ENCODE measurements at places on chromosomes 3 and 15. TPM values are rescaled to one million over a fixed set of nuclear protein-coding genes. Genes with fewer than 3 reads are reported as not detected.
A peak's percentile ranks its signal among the peaks of the same experiment; 100 is the strongest.

- H3K4me1 ChIP-seq = peaks cover 21% of the 10 kb centered on the region
- H3K36me3 ChIP-seq = no peaks in the 10 kb centered on the region
- no peak overlapping the region for H3K27ac ChIP-seq
- H3K4me3 ChIP-seq = no peak overlapping the region
- no peak for DNase-seq
- no peaks in the 10 kb centered on the region for H3K27me3 ChIP-seq
These were observed 7.9 kb upstream of the PIK3CB start for GRCh38 chr3:138842483-138843188.

DNA sequence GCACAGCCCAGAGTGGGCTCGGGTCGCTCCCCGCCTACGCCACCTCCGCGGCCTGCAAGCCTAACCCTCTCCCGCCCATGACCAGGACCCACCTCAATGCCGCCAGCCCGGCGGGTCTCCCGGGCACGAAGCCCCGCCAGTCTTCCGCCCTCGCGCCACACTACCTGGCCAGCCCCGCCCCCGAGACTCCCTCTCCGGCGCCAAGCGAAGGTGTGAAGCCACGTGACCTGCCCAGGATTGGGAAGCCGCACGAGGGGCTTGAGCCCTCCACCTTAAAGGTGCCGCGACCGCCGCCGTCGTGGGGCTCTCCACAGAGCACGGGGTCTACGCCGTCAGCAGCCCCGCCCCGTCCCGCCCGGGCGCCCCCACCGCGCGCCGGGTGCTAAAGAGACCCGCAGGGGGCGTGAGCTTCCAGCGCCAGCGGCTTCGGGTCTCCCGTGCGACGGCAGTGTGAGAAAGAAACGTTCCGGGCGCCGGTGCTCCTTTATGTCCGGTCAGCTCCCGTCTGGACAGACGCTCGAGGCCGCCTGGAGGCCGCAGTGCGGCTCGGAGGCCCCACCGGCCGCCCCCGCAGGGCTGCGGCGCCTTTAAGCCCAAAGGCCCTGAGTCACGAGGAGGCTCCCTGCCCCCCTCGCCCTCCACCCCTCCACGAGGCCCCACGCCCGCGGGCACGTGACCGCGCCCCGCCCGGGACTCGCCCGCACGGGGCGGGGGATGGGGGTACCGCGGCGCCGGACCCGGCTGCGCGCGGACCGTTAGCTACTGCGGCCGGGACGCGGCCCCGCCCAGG lies at the start of gene CPEB1:
Gene CPEB1 (minus strand): TSS at position 319 of the 790 bp plus-strand sequence. CDS start 18,904 bp downstream, outside the sequence.
- H3K4me1 ChIP-seq = peaks cover 26% of the 10 kb centered on the region
- DNase-seq = peak; percentile 52
- H3K4me3 ChIP-seq = peak within 1 kb of the TSS; percentile 73
- no peaks in the 10 kb centered on the region for H3K36me3 ChIP-seq
- peaks cover 84% of the 10 kb centered on the region for H3K27me3 ChIP-seq
- peak within 1 kb of the TSS; percentile 50 for H3K27ac ChIP-seq

GRCh38 chr3:170520996-170521395 lies 64.9 kb downstream of the SLC7A14 start:
- no peak overlapping the region for H3K4me3 ChIP-seq
- no peaks in the 10 kb centered on the region for H3K36me3 ChIP-seq
- H3K4me1 ChIP-seq = no peaks in the 10 kb centered on the region
- DNase-seq = no peak
- H3K27ac ChIP-seq = no peak overlapping the region

Gene ABCF3
- total RNA-seq = 70.2 TPM

DNA sequence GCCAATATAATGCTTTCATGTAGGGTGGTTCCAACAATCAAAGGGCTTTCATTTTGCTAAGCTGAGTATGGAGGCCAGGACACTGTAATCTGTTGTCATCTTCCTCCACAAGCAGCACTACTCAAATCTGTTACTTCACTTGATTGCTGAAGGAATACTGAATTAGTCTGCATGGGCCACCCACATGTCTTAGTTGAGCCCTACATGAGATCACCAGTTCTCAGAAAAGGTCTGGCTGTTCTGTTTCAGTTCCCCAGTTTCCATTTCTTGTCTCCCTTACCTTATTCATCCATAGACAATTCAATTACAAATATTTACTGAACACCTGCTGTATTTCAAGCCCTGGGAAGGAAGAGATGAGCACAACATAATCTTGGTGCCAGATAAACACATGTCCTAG lies 119.2 kb downstream of the FHIT start:
- no peaks in the 10 kb centered on the region for H3K4me1 ChIP-seq
- no peak for DNase-seq
- H3K27ac ChIP-seq = no peak overlapping the region
- no peak overlapping the region for H3K4me3 ChIP-seq
- no peaks in the 10 kb centered on the region for H3K27me3 ChIP-seq

Measured in left ventricle myocardium inferior (tissue), 1 donor.